ENCODE measurements at places on chromosomes 3 and 15.

GRCh38 chr15:67146234-67146633, 80.8 kb downstream of the SMAD3 start:
- no peak for DNase-seq

DNA sequence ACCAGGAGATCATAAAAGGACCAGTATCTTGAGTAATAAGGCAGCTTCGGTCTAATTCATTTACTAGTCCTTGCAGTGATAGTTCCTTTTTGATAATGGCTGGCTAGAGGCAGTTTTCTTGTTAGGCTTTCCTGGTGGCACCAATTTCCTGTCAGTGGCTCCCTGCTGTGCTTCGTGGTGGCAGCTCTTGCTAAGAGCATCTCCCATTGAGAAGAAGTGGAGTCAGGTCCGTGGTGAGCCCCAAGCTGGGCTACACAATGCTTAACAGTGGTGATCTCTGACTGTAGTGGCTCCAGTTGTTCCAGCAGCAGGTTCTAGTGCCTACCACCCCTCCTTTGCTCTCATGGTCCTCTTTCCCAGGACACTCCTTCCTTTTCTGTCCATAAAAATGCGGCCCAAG, 111.2 kb downstream of the RAP2B start:
- DNase-seq: no peak

- DNase-seq: no peak
Observed at GRCh38 chr3:19961960-19962359, 15.1 kb downstream of the RAB5A start.

GRCh38 chr3:50364573-50365079, 5.3 kb upstream of the TMEM115 start:
- DNase-seq: no peak

- no peak for DNase-seq
Observed at GRCh38 chr3:159974-160373, 36.6 kb upstream of the CHL1 start.

GRCh38 chr15:67059127-67059553, 6.3 kb upstream of the SMAD3 start:
- DNase-seq: no peak

DNA sequence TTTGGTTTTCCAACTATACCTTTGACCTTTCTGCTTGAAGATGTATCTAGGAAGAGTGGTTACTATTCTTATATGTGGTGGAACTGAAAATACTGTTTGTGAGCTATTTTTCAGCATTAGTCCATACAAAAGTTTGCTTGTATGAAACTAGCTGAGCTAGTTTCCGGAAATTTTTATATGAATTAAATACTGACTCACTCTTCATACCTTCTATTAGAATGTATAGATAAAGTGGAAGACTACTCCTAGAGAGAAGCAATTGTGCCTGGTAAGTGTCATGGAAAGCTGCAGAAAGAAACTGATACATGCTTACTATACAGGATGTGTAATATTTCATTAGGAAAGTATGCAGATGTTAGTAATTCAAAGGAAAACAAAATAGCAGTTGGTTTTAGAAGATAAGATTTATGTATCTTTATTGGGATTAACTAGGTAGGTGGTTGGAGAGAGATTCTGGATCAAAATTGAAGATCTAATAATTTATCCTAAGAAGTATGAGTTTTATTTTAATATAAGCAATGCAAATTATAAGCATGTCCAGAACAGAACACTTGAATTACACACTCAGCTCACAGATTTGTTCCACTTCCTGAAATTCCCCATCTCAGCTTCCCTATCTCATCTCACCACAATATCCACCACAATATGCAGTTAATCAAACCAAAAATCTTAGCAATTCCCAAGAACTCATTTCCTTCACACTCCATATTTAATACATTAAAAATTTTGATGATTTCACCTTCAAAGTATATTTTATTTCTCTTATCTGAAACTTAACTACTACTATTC, 82.8 kb downstream of the BCHE start:
- no peak for DNase-seq

All from CD14-positive monocyte (primary cell).